Stimulated activated CD4-positive, alpha-beta T cell treated with anti-CD3 and anti-CD28 coated beads, Interleukin-12 subunit alpha, Interleukin-12 subunit beta, amount 100 ng/mL, for 48 hours (primary cell): ENCODE measurements at places on chromosomes 6 and 20.

DNA sequence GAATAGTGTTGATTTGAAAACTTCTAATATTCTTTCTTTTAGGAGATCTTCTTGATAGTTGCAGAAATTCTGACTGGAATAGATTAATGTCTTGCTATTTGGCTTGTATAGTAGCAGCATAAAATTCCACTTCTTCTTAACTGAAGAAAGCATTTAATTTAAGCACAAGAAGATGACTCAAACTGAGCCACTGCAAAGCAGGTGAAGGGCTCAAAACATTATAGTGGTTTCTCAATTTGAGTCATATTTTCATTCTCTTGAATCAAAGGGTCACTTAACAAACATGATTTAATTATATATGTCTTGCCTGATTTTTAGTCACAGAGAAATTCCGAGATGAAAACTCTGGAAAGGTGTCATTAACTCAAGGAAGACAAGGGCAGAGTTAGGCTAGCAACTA lies 239.3 kb downstream of the ZNF217 start:
- no peak for DNase-seq

DNA sequence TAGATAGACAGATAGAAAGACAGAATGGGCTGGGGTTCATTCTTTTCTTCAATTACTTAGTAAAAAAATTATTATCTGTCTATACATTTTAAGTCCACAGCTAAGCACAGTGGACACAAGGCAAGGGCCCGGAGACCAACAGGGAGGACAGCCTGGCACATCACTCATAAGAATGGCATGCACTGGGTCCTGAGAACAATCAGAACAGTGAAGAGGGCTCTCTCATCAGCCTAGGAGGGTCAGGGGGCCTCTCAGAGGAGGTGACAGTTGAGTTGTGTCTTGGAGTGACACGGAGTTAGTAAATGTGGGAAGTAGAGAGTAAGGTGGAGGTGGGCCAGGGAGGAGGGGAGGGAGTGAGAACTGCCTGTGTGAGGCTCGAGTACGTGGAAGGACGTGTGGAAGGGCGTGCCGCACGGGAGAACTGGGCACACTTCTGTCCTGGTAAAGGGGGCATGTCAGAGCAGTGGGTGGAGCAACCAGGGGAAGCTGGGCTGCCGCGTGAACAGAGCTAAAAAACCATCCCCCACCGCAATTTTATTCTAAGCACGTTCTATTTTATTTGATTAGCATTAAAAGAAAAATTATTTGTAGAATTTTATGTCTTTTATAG lies 45.1 kb upstream of the DSP start:
- DNase-seq = no peak

GRCh38 chr6:21610341-21610740 lies 16.8 kb downstream of the SOX4 start:
- no peak for DNase-seq

DNA sequence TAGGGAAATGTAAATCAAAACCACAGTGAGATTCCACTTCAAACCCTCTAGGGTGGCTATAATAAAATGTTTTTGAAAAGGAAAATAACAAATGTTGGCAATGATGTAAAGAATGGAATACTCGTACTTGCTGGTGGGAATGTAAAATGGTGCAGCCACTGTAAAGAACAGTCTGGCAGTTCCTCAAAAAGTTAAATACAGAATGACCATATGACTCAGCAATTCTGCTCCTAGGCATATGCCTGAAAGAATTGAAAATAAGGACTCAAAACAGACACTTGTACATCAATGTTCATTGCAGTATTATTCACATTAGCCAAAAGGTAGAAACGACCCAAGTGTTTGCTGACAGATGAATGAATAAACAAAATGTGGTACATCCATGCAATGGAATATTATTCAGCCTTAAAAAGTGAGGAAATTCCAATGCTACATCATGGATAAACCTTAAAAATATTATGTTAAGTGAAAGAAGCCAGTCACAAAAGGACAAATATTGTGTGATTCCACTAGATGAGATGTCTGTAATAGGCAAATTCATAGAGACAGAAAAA lies 10.2 kb upstream of the RNF114 start:
- no peak for DNase-seq

DNA sequence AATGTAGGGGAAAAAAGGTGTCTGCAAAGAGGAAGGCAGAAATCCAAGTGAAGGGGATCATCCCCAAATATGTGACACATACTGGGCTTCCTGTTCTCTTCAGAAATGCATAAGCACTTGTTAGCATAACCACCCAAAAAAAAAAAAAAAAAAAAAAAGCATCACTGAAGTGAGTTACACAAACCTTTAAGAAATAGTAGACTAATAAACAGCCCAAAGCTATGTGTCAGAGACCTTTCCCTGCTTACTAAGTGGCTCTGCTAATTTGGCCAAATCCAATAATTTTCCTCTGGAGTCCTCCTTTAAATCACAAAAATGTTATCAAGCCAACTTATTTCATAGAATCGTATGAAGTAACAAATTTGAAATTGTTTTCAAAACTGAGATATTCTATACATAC lies 7.5 kb upstream of the DST start:
- no peak for DNase-seq

GRCh38 chr6:5302220-5302946 lies 41.1 kb downstream of the FARS2 start:
- DNase-seq = peak; percentile 35
